ENCODE measurements at places on chromosomes 7 and 10.

GRCh38 chr7:157516311-157516710 is 179.5 kb downstream of the DNAJB6 start:
- DNase-seq, result no peak

GRCh38 chr10:59898125-59898835 is 8.1 kb downstream of the CCDC6 start:
- no peak for DNase-seq

- no peak for DNase-seq
Measured at GRCh38 chr7:156091519-156092080, 279.3 kb upstream of the SHH start.

DNA sequence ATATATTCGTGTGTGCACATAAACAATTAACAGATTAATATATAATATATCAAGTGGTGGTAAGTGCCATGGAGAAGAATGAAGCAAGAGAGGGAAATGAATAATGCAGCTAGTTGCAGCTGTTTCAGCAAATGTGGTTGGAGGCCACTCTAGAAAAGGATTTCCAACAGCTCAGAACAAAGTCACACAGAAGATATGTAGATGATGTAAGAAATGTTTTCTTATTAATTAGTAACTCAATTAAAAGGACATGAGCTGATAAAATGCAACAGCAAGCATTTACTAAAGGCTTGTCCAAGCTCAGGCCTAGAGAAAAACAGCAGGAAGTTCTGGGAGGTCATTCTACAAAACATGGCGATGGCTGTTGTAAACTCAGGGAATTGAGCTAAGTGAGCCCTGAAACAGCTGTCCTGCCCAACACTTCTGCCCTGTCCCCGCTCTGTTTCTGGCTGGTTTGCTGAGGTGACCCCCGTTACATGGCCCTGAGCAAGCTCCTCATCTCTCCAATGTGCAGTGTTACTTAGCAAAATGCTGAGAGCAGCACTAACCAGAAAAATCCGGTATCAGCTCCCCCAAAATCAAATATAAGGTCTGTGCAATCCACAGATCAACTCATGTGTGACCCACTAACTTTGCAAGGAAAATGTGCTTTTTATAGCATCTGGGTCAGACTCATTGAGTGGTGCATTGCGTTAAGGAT is 23.4 kb upstream of the C10orf67 start:
- no peak for DNase-seq

DNA sequence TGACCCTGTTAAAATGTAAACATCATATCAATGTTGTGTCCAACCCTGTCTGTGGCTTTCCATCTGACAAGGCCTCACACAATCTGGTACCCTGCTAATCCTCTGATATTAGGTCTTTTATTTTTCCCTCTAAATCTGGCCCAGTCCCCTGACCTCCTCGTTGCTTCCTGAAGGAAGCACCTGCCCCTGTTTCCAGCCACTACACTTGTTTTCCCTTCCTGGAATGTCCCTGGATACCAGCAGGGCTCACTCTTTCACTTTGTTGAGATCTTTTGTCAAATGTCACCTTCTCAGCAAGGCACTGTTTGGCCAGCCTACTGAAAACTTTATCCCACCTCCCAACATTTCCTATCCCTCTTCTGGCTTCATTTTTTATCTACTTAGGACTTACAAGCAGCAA is 2.1 kb downstream of the SAMD9L start:
- no peak for DNase-seq

GRCh38 chr7:37284285-37284684 is 164.4 kb downstream of the ELMO1 start:
- no peak for DNase-seq

DNA sequence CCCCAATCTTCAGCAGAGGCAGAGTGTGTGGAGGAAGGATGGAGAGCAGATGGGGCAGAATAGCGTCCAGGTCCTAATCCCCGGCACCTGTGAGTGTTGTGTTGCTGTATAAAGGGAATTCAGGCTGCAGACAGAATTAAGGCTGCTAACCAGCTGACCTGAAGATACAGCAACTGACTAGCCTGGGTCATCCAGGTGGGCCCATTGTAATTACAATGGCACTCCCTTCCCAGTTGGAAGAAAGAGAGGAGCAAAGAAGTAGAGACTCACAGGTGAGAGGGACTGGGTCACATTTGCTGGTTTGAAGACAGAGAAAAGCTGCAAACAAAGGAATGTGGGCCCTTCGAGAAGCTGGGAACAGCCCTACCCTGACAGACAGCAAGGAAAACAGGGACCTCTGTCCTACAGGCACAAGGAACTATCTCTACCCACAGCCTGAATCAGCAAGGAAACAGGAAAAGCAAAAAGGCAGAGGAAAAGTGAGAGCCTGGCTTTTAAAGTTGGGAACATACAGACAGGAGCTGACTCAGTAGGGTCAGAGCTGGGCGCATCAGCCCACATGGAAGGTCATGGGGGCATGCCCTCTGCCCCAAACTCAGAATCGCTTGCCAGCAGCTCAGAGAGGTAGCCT is 11.6 kb upstream of the TMEM72 start:
- no peak for DNase-seq

- DNase-seq, result no peak
Measured at GRCh38 chr7:129855935-129856717, 96.6 kb downstream of the UBE2H start.

DNA sequence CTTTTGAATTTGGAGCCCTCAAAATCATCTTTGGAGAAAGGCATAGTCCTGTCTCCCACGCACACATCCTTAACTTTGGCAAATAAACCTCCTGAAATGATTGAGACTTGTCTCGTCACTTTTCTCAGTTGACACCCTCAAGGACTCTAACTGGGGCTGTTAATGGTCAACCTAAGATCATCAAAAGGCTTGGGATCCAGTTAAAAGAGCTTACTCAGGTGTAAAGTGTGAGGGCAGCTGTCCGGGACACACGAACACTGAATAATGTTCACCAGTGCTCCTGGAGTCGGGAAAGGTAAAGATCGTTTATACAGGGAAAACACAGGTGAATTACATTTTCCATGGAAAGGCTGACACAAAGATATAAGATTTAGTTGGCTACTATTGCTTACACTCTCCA is 84.7 kb downstream of the PAXIP1 start:
- DNase-seq, result no peak

DNA sequence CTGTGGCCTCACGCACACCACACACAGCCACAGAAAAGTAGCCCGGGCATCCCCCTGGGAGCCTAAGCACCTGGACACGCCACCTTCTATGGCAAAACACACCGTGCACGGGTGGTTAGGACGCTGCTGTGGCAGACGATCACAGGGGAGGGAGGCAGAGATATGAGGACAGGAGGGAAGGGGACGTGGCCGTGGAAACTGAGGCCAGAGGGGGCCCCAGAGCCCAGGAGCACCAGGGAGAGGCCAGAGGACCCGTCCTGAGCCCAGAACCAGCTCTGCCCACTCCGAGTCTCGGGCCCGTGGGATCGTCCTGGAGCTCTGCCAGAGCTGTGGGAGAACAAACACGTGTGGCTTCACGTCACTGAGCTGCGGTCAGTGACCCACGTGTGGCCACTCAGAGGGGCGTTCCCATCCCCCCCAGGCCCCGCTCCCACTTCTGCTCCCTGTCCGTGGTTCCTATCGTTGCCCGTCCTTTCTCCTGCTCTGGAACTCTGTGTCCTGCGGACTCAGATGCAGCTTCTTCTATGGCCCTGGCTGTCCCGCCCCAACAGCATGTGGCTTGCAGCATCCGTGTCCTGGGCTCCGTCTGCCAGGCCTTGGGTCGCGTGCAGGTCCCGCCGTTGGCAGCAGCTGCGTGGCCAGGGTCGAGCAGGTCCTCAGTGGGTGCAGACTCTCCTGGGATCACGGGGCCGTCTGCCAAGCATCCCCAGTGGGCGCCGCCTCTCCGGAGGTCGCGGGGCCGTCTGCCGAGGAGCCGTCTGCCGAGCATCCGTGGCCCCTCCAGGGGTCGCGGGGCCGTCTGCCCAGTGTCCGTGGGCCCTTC is 31.0 kb downstream of the GET4 start:
- DNase-seq, result no peak

DNA sequence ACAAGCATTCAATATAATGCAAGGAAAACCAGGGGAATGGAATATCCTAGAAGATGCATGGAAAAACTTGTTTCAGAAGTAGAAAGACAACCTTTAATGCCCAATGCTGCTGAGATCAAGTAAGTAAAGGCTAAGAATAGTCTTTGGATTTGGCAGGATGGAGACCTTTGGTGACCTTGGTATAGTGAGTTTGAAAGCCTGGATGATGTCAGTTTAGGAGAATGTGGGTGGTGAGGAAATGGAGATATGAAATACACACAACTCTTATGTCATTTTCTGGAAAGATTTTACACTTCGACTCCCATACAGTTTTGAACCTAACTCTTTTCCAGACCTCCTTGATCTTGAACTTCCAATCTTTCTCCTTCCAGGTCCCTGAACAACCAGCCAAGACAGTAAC is 185.7 kb downstream of the TFEC start:
- no peak for DNase-seq
